ENCODE measurements at places on chromosomes 11 and 22.

- no peak for DNase-seq
Observed at GRCh38 chr11:60813324-60813723, 28.2 kb downstream of the MS4A10 start.

- DNase-seq: no peak
Observed at GRCh38 chr11:34176751-34177209, 71.4 kb downstream of the NAT10 start.

GRCh38 chr22:17191163-17191784 is 28.0 kb downstream of the ADA2 start:
- no peak for DNase-seq

DNA sequence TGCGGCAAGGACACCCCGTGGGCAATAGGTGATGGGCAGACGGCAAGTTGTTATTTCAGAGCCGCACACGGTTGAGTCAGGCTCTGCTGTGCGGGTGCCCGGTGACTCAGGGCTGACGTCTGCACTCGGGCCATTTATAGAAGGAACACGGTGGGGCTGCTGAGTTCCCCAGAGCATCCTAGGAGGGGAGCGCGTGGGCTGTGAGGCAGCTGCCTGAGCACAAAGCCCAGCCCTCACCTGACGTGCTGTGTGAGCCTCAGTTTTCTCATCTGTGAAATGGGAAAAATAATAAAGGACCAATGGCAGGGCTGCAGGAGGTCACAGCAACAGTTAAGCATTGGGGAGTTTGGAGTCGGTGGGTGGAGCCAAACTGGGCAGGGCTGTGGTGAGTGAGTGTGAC is 11.3 kb upstream of the RHOD start:
- DNase-seq: no peak

GRCh38 chr22:37304595-37305343 is 22.5 kb downstream of the CYTH4 start:
- DNase-seq: no peak

GRCh38 chr22:33864723-33865130 is 55.5 kb downstream of the LARGE1 start:
- DNase-seq: no peak

GRCh38 chr11:122756417-122756816 is 81.9 kb upstream of the CRTAM start:
- DNase-seq: no peak

DNA sequence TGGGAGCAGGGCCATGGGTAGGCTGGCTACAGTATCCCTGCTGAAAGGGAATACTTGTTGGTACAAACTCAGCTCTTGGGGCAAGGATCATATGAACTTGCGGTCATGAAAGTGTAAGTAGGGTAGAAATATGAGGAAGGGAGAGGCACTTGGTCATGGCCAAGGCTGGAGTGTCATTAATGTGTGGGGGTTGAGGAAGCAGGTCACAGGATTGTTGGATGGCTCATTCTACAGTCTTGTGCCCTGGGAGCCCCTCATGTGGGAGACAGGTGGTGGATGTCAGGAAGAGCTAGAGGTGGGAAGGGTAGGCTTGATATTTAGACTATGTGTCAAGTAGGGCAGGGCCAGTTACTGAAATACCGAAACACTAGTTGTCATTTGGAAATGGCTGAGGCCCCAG is 95.5 kb downstream of the RRM1 start:
- no peak for DNase-seq

- DNase-seq: no peak
Observed at GRCh38 chr22:46726066-46726985, 11.7 kb downstream of the CERK start.

Data from stimulated activated CD8-positive, alpha-beta memory T cell treated with anti-CD3 and anti-CD28 coated beads, Interleukin-7, amount 100 ng/mL, for 1 hour (primary cell).